ENCODE measurements at places on chromosomes 4 and X.

GRCh38 chr4:158462611-158463010, 59.1 kb upstream of the RXFP1 start:
- DNase-seq, result no peak

DNA sequence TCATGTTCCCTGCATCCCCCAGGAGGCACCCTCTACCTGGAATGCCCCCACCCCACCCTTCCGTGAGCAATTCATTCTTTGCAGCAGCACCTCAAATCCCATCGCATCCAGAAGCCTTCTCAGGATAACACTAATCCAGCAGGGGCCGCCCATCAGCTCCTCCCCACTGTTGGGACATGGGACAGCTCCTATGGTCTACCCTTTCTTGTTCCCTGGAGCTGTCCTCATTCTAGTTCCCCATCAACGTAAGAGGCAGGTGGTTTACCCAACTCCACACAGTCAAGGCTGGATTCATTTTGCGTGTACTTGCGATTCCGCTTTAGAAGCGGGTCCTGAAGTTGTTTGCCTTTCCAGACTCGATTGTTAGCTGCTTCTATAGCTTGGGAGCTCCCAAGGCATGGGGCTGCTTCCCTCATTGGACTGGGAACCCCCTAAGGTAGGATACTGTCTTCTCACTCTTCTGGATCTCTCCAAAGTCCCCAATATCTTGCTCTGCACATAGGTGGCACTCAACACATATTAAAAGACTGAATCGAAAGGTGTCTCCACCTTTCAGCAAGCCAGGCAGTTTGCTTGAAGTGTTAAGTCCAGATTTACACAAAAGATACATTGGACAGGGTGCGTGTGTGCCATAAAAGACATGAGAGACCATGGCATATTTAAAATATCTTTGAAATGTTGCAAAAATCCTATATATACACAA, 942 bp upstream of the APLN start:
- DNase-seq, result no peak

- DNase-seq, result no peak
Measured at GRCh38 chr4:8709050-8709728, 116.6 kb downstream of the CPZ start.

DNA sequence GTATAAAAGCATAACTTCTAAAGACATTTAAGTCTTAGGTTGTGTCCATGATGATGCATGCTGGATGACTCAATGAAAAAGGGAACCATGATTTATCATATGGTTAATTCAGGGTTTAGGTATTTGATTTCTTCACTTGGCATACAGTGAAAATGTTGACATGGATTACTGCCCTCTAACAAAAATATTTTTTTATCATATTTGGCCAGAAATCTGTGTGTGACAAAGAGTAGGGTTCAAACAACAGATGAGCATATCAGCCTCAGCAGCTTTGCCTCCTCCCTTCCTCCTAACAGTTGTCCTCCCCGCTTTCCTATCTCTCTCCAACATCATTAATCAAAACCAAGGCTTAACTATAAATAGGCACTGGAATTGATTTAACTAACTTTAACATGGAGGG, 46.3 kb downstream of the ARHGAP6 start:
- no peak for DNase-seq

GRCh38 chr4:83323136-83323535, 11.5 kb downstream of the HPSE start:
- no peak for DNase-seq

- DNase-seq, result no peak
Measured at GRCh38 chrX:17012465-17012864, 66.0 kb downstream of the REPS2 start.

DNA sequence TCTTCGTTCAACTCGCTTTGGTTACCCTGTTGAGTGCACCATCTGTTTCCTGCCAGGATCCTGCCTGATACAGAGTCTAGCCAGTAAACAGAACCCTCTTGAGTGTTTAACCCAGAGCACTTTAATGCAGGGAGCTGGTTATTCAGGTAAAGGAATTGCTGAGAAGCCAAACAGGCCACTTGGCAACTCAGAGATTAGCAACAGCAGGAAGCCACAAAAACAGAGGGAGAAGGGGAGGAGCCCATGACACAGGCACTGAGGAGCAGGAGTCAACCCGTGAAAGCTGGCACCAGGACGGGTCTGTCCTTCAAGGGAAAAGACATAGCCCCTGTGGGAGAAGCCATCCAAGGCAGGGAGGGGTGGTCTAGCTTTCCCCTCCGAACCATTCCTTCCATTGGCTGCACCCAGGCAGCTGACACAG, 641.4 kb downstream of the ZNF674 start:
- DNase-seq, result no peak

GRCh38 chr4:70728091-70728490, 6.3 kb downstream of the RUFY3 start:
- DNase-seq, result no peak

DNA sequence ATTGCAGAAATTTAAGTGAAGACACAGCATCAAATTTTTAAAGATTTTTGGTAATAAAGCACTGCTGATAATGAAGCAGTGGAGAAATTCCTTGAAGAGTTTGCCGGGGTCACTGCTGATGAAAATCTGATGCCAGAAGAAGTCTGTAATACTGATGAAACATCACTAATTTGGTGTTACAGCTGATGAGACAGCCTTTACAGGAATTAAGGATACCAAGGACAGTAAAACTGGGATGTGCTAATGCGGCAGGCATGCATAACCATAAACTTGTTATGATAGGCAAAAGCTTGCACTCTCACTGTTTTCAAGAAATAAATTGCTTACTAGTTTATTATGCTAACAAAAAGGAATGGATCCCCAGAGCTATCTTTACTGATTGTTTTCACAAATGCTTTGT, 52.9 kb upstream of the VEGFC start:
- no peak for DNase-seq

DNA sequence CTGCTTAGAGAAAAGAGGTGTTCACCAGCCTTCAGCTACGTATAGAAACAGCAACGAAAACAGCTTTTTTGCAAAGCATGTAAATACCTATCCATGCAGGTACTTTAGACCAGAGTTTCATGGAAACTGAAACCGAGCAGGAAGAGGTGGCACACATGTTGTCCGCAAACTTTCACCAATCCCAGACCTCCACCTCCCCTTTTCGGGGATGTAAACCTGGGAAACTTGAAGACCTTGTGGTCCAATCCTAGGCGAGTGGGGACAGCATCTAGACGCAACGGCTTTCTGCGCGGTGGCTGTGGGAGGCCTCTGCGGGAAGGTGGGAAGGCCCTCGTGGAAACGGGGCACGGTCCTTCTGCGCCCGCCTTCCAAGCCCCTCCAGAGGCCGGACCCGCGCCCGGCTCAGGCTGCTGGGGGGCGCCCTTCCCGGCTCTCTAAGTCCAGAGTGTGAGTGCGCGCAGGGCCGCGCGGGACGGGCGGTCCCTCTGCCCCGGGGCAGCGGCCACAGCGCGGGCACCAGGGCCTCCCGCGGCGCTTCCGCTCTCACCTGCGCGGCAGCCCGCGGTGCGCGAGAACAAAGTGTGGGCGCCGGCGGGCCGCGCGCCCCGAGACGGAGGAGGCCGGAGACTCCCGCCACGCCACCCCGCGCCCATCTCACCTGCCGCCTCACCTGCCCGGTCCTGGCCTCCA, 830 bp upstream of the SHROOM2 start:
- no peak for DNase-seq

GRCh38 chr4:24583451-24584210, 723 bp downstream of the DHX15 start:
- peak; percentile 23 for DNase-seq

DNA sequence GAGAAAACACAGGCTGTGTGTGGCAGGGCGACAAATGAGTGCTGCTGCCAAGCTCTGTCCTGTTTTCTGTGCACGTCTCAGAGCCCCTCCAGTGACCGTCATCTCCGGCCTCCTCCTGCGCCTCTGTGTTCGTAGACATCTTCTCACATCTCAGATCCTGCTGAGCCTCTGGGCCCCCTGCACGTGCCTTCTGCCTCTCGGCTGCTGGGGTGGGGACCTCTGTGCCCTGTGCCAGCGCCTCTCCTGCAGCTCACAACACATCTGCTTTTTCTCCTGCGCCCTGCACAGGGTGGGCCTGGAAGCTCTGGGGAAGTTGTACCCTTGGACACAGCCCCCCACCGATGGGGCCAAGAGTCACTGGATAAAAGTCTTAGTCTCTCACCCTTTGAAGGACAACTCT, 2.4 kb upstream of the CTAG2 start:
- no peak for DNase-seq

GRCh38 chrX:84168574-84168973, 19.4 kb downstream of the RPS6KA6 start:
- no peak for DNase-seq

GRCh38 chr4:1400191-1400805, 5.9 kb downstream of the NKX1-1 start:
- DNase-seq, result no peak

GRCh38 chrX:91414713-91415112, 19.9 kb upstream of the PABPC5 start:
- no peak for DNase-seq
